Mammary epithelial cell (primary cell): ENCODE measurements at places on chromosomes 1 and 21. TPM values are rescaled to one million over a fixed set of nuclear protein-coding genes. Genes with fewer than 3 reads are reported as not detected.

OR1C1 gene
- polyA plus RNA-seq = not detected

OR14K1 gene
- not detected for polyA plus RNA-seq

CD5L gene
- polyA plus RNA-seq = not detected

C1orf185 gene
- polyA plus RNA-seq = not detected

TRIM63 gene
- polyA plus RNA-seq = not detected

CLCNKA gene
- not detected for polyA plus RNA-seq
